Neural progenitor cell (in vitro differentiated cells): ENCODE measurements at places on chromosomes 1 and 21.

DNA sequence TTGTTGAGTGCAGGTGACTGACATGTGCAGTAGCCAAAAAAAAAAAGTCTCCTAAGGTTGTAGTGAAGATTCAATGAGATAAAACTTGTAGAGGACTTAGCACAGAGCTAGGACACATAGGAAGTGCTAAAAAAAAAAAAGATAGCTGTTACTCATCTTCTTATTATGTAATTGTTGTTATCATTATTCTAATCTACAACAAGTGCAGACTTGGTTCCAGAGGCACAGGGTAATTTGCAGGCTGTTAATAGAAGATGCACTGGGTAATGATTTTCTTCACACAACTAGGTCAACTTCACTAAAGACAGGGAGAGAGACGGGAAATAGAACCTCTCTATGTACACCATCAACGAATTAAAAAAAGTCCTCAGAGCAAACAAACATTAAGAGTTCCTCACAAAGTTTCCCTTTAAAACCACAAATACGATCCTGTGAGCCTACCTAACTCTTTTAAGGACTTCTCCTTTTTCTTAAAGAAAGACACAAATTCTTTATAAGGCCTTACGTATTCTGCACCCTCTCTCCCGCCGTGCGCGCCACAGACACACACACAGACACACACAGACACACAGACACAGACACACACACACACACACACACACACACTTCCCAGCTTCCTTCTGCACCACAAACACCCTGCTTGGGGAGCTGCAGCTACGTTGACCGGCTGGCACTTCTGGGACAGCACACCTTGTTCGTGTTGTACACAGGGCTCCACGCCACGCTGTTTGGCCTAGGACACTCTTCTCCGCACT is 49.8 kb upstream of the GADD45A start:
- no peak for DNase-seq

- no peak for DNase-seq
Measured at GRCh38 chr1:19764848-19765247, 34.9 kb downstream of the TMCO4 start.

- no peak for DNase-seq
Measured at GRCh38 chr1:248831842-248832241, 6.1 kb upstream of the SH3BP5L start.

DNA sequence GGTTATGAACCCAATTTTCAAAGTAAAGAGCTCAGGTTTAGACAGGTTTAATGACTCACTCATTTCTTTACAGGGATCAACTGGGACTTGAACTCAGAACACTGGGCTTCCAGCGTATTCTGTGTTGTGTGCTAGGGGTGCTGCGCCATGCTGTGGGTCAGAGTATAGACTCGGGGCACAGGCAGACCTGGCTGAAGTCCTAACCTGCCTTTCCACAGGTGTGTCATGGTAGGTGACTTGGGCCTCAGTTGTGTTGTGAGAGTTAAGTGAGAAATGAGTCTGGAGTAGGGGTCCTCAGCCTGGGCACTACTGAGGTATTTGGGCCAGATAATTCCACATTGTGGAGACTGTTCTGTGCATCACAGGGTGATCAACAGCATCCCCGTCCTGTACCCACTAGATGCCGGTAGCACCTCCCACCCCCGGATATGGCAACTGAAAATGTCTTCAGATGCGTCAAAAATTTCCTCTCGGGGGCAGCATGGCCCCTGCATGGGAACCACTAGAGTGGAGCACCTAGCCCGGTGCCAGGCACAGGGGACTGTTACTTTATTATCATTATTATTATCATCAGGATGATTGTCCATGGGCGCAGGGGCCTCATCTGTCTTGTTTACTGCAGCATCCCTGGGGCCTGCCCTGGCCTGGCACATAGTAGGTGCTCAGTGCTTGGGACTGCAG is 575.5 kb downstream of the PTPRU start:
- no peak for DNase-seq

DNA sequence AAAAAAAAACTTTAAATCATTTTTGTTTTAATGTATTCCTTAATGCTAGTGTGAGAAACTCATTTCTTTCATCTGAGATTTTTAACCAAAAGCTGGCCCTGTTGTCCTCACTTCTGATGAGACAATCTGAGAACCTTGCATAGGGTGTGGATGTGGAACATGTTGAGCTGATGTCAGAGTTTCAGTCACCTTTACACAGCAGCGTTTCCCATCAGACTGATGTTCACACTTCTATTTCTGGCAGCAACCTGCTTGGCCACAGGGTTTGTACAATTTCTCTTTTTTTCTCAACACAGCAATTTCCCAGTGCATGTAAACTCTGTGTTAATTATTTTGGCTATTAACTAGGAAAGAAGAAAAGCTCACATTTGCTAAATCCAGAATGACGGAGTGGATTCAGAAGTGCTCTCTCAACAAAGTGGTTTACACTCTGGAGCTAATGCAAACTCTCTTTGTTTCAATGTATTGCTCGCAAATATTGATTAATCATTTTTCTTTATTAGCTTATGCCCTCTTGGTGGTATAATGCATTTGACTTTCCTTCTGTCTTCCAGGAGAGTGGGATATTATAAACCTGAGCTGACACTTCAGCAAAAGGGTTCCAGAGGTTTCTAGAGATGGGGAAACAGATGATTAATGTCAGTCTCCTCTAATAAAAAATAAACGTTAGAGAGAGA is 70.5 kb upstream of the HSPA13 start:
- no peak for DNase-seq

GRCh38 chr1:85278853-85279314 is 2.5 kb upstream of the BCL10 start:
- no peak for DNase-seq

GRCh38 chr1:117930484-117930883 is 945 bp downstream of the WDR3 start:
- peak; percentile 4 for DNase-seq

GRCh38 chr1:222464841-222465210 is 83.1 kb downstream of the HHIPL2 start:
- peak; percentile 64 for DNase-seq

DNA sequence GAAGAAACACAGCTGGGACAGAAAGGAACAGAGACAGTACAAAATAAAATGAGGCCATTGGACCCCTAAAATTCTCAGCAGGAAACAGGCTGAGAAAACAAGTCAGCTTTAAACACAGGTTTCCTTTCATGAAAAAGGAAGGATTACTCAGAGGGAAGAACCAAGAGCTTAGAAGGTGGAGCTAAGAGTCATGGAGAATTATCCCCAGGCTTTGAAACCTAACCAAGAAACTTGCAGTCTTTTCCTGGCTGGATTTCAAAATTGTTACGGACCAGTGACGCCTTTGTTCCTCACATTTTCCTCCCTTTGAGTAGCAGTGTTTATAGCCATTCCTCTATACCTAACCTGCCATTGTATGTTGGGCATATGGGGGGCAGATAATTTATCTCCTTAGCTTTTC is 8.8 kb downstream of the HMGB4 start:
- peak; percentile 76 for DNase-seq

- DNase-seq: no peak
Measured at GRCh38 chr21:41064334-41064791, 103.6 kb upstream of the BACE2 start.

GRCh38 chr1:125080077-125080476 is 3895.3 kb downstream of the SRGAP2C start:
- DNase-seq: no peak

- DNase-seq: peak; percentile 6
Measured at GRCh38 chr1:98034505-98034904, 113.7 kb upstream of the DPYD start.

DNA sequence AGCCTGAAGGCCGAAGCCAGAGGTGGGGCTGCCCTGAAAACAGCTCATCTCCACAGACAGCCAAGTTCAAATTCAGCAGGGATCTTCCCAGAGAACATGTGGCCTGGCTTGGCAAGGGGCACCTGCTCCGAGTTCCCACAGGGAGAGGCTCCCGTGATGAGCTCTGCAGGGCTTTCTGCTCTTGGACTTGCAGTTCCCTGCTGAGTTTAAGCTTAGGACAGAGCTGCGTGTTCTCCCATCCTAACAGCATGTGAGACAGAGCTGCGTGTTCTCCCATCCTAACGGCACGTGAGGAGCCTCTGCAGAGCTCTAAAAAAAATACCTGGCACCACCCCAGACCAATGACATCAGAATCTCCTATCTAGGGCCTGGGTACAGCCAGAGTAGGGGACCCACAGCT is 113.0 kb upstream of the VAMP3 start:
- DNase-seq: no peak

GRCh38 chr21:45276596-45276995 is 11.1 kb downstream of the POFUT2 start:
- no peak for DNase-seq

- peak; percentile 70 for DNase-seq
Measured at GRCh38 chr1:44407430-44408211, 2.6 kb downstream of the RNF220 start.

DNA sequence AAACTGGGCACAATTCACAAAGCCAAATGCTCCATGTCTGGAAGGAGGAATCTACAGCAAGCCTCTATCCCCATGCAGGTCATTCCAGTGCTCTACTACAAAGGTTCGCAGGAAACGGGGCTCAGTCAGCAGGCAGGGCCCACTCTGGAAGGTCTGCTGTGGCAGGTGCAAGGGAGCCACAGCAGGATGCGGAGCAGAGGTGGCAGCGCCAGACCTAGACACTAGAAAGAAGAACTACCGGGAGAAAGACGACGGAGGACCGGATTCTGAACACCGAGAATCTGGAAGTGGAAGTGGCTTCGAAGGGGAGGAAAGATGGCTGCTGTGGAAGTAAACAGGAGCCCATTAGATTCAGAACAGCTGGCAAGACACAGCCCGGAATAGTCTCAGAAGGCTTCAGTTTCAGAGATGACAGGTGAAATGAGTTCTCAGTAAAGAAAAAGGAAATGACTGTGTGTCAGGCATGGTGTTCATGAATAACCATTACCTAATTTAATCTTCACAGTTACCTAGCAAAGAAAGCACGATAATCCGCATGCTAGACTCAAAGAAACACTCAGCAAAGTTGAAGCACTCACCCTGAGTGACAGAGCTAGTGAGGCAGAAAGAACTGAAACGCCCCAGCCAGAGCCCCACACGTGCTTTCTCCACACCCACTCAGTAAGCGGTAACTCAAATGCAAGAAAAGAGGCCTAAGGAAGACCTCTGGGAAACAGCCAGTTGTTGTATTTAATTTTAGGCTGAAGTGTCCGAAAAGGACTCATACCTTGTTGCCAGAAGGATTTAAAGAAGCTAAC is 21.4 kb downstream of the SETD4 start:
- no peak for DNase-seq

GRCh38 chr1:68542586-68542985 is 45.7 kb upstream of the DEPDC1 start:
- no peak for DNase-seq

DNA sequence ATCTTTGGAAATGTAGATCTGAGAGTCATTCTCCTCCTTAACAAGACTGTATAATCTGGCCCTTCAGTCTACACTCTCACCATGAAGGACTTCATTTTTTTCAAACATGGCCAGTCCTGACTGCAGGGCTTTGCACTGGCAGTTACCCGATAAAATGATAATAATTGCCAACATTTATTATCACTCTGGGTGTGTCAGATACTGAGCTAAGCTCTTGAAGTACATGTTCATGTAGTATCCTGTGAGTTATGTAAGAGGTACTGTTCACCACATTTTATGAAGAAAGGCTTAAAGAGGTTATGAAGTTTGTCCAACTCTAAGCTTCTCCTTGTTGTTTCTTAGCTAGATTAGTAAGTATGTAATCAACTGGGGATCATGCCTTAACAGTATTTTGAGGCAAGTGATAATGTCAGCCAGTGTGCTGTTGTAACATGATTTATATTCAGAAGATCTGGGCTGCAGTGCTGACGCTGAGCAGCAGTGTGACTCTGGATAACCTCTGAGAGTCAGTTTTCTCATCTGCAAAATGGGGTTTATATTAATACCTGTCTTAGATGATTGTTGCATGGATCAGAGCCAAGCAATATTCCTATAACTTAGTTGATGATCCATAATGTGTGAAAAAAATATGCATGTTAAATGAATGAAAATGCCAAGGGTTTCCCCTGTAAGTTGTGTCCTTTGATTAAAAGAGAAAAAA is 42.1 kb upstream of the LEPR start:
- DNase-seq: no peak

- DNase-seq: no peak
Measured at GRCh38 chr1:204106825-204107224, 33.9 kb downstream of the SOX13 start.

- no peak for DNase-seq
Measured at GRCh38 chr1:229024528-229025130, 246.3 kb upstream of the RAB4A start.

DNA sequence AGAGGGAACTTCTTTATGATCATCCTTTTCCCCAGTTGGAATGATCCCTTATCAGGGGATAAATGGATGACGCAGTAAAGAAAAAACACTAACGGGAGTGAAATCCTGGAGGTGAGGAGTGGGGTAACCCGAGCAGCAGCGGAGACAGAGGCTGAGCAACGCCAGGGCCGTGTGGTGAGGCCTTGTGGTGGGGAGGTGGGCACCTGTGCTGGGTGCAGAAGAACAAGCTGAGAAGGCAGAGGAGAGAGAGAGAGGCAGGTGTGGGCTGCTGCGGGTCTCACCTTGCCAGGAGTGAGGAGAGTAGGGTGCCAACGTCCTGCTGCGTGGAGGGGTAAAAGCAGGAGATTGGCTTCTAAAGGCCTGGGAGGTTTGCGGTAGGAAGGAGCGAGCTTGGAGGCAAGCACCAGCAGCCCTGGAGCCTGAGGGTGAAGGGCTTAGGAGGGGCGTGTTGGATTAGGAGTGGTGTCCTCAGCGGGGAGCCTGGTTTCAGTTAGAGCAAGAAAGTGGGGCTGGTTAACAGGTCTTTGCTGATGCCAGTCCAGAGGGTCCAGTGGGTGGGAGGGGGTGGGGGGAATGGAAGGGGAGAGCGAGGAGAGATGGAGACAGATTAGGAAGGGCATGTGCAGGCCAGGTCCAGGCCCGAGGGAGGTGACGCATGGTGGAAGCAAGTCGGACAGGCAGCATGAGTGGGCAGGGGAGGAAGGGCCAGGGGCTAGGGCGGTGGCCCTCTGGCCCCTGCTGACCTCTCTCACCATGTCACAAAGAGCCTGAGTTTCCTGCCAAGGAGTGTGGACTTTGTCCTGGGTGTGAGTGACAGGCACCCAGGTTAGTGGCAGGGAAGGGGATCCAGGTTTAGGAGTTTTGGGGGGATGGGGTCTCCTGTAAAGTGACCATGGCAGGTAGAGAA is 36.7 kb upstream of the LHX4 start:
- no peak for DNase-seq

DNA sequence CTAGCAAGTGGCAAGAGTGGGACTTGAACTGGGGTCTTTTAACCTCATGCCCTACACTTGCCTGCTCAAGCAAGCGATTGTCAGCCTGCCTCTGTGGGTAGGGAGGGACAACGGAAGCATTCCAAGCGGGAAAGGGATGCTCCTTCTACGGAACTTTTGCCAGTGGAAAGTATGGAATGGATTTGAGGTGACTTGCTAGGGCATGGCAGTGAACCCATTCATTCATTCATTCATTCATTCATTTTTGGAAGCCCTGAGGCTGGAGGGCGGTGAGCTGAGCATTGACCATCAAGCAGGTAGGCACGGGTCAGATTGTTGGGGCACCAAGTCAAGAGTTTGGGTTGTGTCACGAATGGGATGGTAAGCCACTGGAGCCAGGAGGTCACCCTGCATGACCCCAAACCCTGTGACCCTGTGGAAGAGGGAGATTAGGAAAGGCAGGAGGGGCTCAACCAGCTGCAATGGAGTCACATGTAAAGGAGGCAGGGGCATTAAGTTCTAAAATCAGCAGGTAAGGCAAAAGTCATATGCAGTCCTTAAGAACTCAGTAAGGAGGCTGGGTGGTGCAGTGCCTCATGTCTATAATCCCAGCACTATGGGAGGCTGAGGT is 11.8 kb upstream of the CITED4 start:
- no peak for DNase-seq
